ENCODE measurements at places on chromosomes 2 and 18. TPM values are rescaled to one million over a fixed set of nuclear protein-coding genes. Genes with fewer than 3 reads are reported as not detected.

- DNase-seq, result no peak
Observed at GRCh38 chr2:152114366-152114765, 15.5 kb upstream of the CACNB4 start.

DNA sequence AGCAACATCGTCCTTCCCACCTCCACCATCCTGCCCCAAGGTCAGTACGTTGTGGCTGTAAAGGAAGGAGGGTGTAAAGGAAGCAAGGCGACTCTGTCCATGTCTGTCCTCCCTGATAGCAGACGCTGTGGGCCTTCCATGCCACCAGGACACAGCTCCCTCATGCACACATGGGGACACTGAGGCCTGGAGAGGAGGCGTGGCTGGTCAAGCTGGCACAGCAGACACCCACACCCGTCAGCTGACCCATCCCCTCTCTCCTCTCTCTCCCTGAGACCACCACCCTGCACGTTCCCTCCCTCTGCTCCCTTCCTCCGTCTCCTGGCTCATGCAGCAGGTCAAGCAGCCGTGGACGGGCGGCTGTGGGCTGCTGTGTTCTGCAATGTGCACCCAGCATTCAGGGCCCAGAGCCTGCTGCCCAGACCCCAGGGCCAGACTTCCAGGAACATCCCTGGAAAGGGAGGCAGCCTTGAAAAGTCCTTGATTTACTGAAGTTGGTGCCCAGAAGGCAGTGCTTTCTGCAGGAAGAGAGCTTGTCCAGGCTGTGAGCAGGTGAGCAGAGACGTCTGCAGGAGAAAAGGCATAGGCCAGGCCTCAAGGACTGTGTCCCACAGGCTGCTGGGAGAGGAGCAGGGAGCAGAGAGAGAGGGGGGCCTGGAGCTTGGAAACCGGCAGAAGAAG, 133.6 kb downstream of the DDX1 start:
- DNase-seq, result no peak

DNA sequence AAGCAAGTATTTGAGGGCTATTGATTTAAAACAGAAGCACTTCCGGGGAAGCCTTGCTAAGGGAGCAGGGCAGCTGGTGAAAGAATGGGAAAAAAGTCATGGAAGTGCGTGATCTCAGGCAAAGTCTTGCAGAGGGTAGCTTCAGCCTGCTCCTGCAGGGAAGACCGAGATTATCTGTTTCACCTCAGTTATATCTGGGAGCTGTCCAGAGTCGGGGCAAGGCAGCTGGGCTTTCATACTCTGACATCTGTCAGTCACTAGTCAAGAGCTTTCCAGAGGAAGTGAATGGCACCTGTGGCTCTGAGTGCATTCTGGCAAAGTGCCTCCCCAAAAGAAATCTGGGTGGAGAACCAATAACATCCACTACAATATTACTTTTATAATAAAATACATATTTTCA, 8.7 kb downstream of the NXPH2 start:
- no peak for DNase-seq

DNA sequence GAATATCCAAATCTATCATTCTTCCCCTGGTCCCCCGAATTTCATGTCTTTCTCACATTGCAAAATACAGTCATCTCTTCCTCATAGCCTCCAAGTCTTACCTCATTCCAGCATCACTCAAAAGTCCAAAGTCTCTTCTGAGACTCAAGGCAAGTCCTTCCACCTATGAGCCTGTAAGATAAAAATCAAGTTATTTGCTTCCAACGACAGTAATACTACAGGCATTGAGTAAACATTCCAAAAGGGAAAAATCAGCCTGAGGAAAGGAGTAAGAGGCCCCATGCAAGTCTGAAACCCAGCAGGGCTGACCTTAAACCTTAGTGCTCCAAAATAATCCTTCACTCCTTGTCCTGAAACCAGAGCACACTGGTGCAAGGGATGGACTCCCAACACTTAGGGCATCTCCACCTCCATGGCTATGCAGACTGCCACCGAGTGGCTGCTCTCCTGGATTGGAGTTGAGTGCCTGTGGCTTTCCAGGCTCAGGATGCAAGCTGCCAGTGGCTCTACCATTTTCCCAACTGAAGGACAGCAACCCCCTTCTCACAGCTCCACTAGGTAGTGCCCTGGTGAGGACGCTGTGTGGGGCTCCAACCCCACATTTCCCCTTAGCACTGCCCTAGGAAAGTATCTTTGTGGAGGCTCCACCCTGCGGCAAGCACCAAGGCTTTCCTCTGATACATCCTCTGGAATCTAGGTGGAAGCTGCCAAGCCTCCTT, 16.3 kb downstream of the DTNA start:
- no peak for DNase-seq

DNA sequence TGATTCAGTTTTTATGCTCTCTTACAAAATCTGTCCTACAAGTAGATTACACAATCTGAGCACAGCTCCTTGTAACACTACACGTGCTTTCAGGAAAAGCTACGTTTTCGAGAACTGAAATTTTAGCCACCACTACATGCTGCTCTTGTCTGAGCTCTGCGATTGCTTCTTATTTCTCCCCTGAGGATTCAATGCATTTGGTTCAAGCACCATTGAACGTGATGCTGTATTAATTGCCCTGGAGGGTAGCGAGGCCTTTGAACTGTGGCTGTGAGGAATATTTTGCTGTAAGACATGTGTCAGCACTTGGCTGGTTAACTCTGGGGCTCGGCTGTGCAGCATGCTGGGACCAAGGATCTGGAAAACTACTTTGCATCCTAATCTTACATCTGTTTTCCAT, 405.8 kb downstream of the EPHA4 start:
- DNase-seq, result no peak

SPHKAP gene
- total RNA-seq, result under 0.01 TPM

CD302 gene
- total RNA-seq, result 13.4 TPM

COPS7B gene
- total RNA-seq, result 23.7 TPM

All from fibroblast of villous mesenchyme (primary cell).